ENCODE measurements at places on chromosomes 11 and 22. TPM values are rescaled to one million over a fixed set of nuclear protein-coding genes. Genes with fewer than 3 reads are reported as not detected.

DNA sequence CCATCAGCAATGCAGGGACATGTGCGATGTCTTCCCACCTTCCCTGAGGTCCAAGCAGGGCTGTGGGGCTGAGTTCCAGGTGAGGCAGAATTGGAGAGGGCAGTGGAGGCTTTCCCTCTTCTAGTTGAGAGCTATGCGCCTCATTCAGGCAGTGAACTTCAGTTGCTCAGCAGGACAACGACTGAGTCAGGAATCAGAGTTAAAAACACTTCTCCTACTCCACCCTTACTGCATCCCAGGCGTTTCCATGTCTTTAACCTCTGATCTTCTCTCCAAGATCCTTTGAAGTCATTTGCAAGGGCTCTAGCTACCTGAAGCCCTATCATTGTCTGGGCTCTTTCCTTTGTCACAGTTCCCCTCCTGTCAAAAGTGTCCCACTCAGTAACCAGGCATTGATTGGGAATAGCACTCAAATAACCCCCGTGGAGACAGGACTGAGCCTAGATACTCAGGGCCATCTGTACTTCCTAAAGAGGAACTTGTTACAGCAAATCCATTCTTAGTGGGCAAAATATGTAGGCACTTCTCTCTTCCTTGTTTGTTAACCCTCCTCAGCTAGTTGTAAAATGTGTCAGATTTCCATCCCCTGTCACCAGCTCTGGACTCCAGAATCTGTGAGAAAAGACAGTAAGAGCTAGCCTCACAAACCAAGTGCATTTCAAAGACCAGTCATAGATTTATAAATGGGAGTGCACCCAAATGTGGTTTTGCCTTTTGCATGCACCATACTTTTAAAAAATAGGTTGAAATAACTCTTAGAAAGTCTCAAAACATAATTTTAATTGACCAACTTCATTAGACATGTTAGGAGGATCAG lies 72.5 kb upstream of the MYO18B start:
- no peak for DNase-seq

GRCh38 chr22:35648066-35649025 lies at the start of gene APOL6:
APOL6 (plus strand) TSS chr22:35648446; CDS start chr22:35656426, 7,980 bp downstream.
- DNase-seq: peak; percentile 81

DNA sequence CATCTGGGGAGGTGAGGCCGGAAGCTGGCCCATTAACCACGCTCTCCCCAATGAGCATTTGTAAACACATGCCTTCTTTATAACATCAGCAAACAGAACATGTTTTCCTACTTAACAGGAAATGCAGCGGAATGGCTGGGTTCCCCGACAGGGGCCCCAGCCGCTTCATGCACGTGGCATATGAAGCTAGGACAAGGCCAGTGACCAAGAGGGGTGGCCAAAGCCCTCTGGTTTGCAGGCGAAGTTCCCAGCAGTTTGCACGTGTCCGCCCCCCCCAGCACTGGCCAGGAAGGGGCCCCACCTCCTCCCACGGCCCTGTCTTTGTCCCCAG lies 38.7 kb upstream of the LINC01488 start:
- DNase-seq: peak; percentile 50

DNA sequence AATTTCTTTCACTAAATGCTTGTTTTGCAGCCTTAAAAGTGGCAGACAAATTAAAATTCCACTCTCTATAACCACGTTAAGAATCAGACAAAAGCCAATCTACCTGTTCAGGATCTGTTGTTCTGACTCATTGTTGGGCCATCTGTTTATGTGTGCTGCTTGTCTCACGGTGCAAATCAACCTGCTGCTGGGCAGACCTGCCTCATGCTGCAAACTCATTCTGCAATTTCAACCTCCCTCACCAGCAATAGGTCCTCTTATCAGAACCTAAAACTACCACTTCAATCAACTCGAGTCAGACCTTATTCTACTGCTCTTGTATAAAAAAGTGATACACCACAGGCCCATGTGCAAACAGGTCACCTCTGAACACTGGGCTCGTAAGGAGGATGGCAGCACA lies 75.1 kb downstream of the LARGE2 start:
- peak; percentile 19 for DNase-seq

GRCh38 chr11:36395978-36396736 lies 100.1 kb downstream of the PRR5L start:
- DNase-seq: no peak

- DNase-seq: no peak
Measured at GRCh38 chr11:9616858-9617257, 43.4 kb downstream of the WEE1 start.

DNA sequence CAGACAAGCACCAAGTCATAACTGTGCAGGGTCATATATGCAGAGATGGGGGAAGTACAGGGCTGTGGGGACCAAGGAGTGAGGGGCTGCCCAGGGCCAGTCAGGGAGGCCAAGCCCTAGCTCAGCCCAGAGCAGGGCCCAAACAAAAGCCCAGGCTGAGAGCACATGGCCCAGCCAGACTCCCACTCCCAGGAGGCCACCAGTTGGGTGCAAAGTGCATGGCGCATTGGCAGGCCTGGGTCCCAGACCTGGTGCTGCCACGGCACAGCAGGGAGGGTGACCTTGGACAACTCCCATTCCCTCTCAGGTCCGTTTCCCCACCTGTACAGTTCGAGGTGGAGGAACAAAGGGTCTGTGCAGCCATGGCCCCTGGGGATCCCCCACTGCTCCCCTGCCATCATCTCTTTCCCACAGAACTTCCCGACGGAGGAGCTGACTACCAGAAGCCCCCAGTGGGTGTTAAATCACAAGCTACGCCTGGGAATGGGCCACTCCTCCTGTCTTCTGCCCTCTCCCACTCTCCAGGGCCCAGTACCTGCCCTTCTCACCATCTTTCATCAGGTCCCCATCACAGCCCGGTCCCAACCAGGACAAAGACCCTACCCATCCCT lies 608 bp downstream of the NIPSNAP1 start:
- DNase-seq: no peak

DNA sequence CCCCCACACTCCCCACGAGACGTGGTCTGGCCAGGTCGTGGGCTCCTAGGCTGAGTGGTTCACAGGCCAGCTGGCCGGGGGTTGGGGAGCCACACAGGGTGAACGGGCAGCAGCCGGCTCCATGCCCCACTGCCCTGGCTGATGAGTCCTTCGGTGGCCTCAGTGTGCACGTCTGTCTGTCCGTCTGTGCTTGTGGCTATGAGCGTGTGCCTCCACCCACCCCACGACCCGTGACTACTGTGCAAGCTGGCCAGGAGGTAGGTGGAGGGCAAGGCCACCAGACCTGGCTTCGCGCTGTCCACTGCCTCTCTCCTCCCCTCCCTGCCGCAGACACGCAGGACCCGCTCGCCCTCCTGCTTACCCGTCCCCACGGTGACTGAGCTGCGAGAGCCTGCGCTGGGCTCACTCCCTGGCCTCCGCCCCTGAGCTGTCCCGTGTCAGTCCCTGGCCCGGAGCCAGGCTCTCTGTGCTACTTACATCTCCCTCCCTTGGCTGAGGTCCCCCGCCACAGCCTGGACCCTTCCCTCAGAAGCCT lies 14.1 kb downstream of the CSDC2 start:
- DNase-seq: no peak

DNA sequence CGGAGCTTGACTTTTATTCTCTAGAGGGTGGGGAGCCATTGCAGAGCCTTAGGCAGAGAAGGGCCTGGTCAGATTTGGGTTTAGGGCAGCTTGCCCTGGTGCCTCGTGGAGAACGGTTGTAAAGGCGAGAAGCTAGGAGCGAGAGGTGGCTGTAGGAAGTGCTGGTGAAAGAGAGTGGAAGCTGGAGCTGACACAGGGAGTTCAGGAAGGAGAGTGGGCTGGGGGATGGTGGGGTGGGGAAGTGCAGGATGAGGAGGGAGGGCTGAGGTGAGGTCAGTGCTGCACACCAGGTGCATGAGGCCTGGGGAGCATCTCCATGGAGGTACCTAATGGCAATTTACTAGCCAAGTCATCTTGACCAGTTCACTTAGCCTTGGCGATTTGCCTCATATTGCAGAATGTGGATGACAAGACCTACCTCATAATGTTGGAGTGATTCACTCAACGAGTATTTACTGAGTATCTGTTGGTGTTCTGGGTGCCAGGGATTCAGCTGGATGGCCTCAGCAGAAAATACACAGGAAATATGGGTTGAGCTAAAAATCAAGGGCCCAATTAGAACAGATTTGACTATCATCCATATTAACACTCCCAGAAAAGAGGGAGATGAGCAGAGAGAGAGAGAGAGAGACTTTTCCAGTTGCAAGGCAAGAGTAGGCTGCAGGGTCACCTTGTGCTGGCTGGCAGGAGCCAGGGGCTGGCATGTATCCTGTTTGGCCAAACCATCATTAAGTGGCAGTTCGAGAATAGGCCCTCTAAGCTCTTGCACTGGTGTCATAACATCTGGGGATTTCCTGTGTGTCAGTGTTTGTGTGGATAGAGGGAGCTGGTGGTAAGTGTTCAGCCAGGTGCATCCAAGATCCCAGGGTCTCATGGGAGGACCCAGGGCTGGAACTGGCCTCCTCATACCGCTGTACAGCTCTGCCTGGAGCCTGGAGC lies 44.4 kb upstream of the CLDN5 start:
- DNase-seq: peak; percentile 67

DNA sequence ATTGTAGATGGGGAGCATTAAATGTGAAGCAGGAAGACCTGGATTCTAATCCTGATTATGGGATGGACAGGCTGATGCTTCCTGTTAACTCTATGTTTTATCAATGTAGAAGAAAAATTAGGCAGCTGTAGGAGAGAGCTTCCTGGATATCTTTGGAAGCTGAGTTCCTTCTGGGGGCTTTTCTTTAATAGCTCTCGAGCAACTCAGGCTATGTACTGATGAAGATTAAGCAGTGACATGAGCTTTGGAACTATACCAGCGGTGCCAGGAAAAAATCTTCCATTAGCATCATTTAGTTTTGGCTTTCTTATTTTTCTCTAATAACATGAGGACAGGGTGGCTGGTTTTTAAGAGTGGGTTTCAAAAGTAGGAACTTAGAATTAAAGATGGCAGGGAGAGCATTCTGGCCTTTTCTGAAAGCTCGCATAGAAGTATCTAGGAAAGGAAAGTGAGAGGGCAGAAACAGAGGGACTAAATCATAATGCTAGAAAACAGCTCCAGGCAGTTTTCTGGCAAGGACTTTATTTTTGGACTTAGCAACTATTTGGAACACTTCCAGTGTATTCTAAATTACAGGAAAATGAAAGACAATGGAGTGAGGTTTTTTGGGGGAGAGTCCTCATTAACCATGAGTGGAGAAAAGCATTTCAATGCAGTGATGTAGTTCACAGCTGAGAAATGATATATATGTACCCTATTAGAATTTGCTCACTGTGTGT lies 69.2 kb upstream of the RRM1 start:
- DNase-seq: peak; percentile 54

GRCh38 chr11:99988471-99988837 lies 698.6 kb upstream of the ARHGAP42 start:
- no peak for DNase-seq

GRCh38 chr11:117387992-117388755 lies 60.5 kb downstream of the CEP164 start:
- peak; percentile 16 for DNase-seq

DNA sequence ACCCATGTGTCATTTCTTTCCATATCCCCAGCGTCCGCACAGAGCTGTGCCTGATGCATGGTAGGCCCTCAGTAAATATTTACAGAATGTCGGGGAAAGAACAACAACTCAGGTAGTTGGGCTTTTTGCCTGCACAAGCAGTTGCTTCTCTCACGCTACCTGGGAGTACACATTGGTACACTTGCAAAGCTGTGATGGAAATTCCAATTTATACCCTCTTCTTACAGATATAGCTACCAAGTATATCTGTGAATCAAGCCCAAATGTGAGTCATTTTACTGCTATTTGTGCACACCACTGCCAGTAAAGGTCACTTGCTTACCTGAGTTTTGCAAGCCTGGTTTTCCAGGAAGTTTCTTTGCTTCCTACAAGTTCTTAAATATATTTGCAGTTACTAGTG lies 333.0 kb upstream of the NARS2 start:
- DNase-seq: peak; percentile 80

- no peak for DNase-seq
Measured at GRCh38 chr22:47608421-47608820, 846.0 kb downstream of the TBC1D22A start.

DNA sequence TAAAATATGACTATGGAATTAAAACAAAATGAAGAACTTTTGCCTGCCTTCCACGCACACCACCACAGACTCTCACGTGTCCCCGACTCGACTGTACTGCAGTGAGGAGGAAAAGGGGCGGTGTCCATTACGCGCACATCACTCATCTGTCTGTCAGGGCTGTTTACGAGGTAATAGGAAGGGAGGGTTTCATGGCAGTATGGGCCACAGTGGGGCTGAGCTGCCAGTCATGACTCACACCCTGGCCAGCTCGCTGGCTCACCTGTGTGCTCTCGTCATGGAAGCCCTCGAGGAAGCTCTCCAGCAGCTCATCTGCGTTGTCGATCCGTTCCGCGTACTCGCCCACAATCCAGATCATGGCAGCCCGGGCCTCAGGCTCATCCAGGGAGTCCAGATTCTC lies 33.5 kb upstream of the RASL10A start:
- DNase-seq: no peak

DNA sequence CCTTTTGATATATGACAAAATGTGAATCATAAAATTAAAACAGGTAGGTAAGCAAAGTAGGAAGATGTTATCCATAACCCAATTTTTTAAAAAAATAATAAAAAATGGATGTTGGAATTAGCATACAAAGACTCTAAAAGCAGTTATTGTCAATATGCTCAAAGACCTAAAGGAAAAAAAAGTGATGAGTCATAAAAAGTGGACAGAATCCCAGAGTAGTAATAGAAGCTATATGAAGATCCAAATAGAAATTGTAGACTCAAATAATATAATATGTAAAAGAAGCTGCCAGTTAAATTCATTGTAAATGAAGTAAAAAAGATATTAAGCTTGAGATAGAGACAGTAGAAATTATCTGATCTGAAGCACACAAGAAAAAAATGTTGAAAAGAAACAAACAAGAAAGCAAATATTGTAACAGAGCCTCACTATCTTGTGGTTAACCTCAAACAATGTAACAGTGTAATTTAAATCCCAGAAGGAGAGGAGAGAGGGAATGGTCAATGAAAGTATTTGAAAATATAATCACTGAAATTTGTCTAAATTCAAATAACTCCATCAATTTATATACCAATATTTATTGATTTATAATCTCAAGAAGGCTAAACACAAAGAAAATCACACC lies 773.4 kb upstream of the RAG2 start:
- no peak for DNase-seq

DNA sequence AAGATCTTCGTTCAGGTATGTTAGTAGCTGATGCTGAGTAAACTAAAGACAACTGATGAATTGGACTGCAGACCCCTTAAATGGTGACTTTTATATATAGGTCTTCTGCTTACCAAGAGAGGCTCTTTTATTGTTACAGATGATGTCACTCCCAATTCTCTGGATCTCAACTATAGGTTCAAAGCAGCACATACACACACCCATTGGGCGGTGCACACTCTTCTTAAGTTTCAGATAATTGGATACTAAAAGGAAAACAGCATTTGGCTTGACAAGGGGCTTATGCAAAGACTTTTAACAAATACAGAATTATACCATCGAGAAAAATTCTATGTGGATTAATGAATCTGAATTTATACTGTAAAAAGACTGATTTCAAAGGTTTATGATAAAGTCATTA lies at the start of gene PTH:
Gene PTH, minus strand, starts transcription at position 69 of the 400 bp plus-strand sequence. CDS start 3,142 bp downstream, outside the sequence.
- DNase-seq: no peak

The MYBPC3 gene
- total RNA-seq: not detected

The DDTL gene
- total RNA-seq: 1.6 TPM

The CNTF gene
- total RNA-seq: 1.6 TPM

The MYO7A gene
- 0.35 TPM for total RNA-seq

The DMC1 gene
- total RNA-seq: 2.0 TPM

The SCO2 gene
- 2.0 TPM for total RNA-seq
